Pulmonary artery endothelial cell (primary cell): ENCODE measurements at places on chromosomes 7 and 10. TPM values are rescaled to one million over a fixed set of nuclear protein-coding genes. Genes with fewer than 3 reads are reported as not detected.

Gene CACUL1
- 27.4 and 30.6 TPM in 2 replicates for total RNA-seq

Gene GDF2
- not detected in 2 replicates for total RNA-seq

Gene ZNF425
- total RNA-seq = 0.73 and 1.7 TPM in 2 replicates

Gene DYNC1I1
- total RNA-seq = 3.9 and 9.6 TPM in 2 replicates

Gene C7orf57
- under 0.01 and 0.11 TPM in 2 replicates for total RNA-seq

Gene NEUROG3
- total RNA-seq = not detected in 2 replicates

GRCh38 chr10:46053534-46054434 lies 7.7 kb upstream of the MSMB start:
- no peak for DNase-seq

DNA sequence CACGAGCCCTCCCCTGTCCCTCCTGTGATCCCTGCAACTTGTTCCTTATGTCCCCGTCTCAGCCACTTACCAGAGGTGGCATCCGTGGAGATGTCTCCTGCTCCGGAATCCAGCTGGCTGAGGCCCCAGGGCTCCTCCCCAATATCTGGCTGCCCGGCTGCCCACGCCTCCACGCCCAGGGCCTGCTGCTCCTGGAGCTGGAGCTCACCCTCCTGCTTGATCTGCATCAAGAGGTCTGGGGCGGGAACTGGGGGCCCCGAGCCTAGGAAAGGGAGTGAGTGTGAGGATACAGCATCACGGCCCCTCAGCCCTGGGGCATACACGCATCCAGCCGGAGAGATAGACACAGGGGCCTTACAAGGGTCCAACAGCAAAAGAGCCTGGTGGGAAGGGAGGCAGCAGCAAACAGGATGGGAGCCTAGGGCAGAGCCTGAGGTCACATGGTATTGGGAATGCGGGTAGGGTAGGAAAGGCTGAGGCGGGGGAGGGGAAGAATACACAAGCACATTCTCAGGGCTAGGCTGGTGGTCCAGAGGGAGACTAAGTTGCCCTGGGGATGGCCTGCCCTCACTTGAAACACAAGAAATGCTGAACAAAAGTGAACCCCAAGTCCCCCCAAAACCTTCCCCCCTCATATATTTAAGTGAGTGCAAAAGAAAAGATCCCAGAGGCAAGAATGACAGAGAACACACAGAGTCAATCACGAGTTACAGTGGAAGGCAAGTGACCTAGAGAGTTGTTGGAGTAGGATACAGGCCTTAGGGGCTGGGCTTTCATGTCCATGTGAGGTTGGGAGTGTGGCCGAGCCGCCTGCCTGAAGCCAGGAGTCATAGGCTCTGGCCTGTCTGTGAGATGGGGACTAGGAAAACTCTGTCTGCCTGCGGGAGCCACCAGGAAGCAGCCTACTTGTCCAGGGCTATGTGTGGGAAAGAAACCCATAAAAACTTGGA lies 16.9 kb upstream of the ZNF777 start:
- DNase-seq = no peak

DNA sequence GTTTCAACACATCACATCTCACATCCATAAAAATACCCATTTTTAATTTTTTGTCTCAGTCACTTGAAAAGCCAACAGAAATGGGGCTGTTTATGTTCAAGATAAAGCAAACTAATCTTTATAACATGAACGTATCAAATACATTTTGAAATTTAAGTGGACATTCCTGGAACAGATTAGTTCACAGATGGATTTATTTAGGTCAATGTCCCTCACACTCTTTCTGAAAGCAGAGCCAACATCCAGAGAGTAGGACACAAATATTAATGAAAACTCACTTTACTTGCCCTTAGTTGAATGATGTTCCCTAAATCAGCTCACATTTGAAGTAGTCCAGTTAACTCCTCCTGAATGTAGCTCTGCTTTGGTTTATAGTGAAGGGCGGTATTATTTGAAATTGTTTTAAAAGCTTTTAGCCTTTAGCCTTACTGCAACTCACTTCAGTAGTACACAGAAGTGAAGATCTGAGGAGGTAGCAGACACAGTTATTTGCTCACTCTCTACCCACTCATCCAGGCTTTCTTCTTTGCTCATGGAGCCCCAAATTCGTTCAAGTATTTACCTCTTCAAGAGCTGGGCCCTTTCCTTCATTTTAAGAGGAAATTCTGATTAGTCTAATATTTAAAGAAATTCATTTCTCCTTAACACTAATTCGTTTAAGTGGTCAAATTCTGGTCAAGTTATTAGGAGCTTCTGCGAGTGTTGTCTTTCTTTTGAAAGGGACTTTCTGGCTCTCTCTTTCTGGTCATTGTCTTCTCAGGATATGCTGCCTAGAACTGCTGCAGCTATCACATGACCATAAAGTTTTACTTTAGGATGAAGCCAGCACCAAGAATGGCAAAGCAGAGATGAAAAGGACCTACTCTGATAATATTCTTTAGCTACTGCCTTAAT lies 180.6 kb upstream of the AGR3 start:
- no peak for DNase-seq

GRCh38 chr7:149627911-149628310 lies 130.3 kb upstream of the ZNF746 start:
- DNase-seq = no peak

DNA sequence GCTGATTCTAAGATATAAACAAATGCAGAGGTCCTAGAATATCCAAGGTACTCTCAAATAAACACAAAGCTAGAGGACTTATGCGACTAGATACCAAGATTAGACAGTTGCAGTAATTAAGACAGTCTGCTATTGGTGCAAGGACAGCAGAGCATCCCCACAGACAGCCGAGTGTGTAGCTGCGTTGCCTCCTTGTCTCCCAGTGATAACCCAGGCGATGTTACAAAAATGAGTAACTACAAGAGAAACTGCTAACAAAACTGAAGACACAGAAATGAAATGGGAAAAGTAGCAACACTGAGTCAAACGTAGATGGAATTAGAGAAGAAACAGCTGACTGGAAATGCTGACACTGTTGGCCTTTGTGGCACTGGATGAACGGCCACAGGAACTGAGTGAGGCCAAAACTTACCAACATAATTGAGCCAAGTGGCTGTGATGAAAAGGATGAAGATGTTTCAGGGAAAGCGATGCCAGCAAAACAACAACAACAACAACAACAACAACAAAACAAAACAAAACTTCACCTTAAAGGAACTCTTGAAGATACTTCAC lies 54.3 kb downstream of the BAIAP2L1 start:
- no peak for DNase-seq

DNA sequence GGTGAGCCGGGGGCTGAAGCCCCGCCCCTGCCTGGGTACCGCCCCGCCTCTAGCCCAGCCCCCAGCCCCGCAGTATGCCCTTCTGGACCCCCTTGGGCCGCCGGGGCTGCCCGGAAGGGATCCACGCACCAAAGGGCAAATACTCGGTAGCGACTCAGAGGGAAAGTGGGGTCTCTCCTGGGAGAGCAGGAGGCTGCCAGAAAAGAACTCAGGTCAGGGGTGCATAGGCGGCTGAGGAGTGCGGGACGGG lies 796 bp downstream of the FBXL15 start:
- no peak for DNase-seq

- no peak for DNase-seq
These were observed 189.2 kb downstream of the CSTF2T start for GRCh38 chr10:51510231-51510630.

DNA sequence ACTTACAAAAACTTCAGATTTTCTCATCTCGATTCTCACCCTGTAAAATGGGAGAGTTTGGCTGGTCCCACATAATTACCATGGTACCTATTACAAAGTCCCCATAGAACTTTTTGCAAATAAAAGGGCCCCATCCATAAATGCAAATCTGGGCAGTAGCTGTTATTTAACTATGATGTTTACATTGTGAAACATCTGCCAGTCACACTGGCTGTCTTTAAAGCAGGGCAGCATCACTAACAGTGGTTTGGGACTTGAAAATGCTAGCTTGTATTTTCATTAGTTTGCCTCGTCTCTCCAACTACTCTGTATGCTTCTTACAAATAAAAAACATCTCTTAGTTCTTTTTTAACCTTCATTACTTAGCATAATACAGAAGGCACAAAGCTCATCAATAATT lies 240.7 kb downstream of the FZD1 start:
- DNase-seq = no peak

DNA sequence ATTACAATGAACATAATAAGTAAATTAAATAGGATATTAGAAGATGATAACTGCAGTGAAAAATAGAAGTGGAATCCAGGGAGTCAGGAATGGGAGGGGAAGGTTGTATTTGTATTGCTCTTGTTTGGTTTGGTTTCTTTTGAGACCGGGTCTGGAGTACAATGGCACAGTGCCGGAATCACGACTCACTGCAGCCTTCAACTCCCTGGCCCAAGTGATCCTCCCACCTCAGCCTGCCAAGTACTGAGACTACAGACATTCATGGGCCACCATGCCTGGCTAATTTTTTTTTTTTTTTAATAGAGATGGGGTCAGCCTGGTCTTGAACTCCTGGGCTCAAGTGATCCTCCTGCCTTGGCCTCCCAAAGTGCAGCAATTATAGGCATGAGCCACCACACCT lies 59.9 kb upstream of the LRRC4 start:
- no peak for DNase-seq

- DNase-seq = no peak
These were observed 122.5 kb upstream of the SAMD8 start for GRCh38 chr10:74988832-74989561.

DNA sequence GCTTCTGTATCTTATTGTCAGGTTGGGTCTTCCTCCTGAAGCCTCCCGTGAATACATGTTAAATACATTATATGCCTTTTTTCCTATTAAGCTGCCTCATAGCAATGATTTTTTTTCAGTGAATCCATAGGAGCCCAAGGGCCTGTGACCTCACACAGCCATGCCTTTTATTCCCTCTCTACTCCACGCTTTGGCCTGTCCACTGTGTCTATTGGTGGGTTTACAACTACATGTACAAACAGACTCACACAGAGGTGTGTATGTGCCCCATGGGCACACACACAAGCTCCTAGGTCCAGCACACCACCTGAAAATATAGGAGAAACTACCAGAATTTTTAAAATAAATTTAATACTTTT lies 560.4 kb downstream of the IPMK start:
- DNase-seq = no peak

DNA sequence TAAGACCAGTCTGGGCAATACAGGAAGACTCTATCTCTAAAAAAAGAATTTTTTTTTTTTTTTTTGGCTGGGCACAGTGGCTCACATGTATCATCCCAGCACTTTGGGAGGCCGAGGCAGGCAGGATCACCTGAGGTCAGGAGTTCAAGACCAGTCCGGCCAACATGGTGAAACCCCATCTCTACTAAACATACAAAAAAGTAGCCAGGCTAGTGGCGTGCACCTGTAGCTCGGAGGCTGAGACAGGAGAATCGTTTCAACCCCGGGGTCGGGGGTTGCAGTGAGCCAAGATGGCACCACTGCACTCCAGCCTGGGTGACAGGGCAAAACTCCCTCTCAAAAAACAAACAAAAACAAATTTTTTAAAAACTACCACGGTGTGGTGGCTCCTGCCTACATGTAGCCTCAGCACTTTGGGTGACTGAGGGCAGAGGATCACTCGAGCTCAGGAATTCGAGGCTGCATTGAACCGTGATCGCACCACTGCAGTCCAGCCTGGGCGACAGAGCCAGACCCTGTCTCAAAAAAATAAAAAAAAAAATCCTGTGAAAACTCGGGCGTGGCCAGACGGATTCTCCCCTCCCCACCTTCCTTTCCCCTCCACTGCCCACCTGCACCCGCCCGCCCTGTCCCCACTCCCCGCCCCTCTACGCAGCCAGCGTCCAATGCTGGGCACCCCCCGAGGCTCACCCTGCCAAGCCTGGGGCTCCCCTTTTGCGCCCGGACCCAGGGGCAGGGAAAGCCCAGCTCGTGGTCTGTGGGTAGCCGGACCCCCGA lies 745 bp upstream of the ORAI2 start:
- no peak for DNase-seq
